ENCODE measurements at places on chromosomes 4 and X. TPM values are rescaled to one million over a fixed set of nuclear protein-coding genes. Genes with fewer than 3 reads are reported as not detected.
A peak's percentile ranks its signal among the peaks of the same experiment; 100 is the strongest.

LUZP4 gene
- not detected for total RNA-seq

PLAC1 gene
- 14.5 TPM for total RNA-seq

HPGD gene
- 148 TPM for total RNA-seq

MTMR8 gene
- total RNA-seq: 5.2 TPM

NR3C2 gene
- total RNA-seq: 19.1 TPM

CENPI gene
- 19.6 TPM for total RNA-seq

SLC4A4 gene
- 11.7 TPM for total RNA-seq

HMGN5 gene
- 4.9 TPM for total RNA-seq

CLNK gene
- total RNA-seq: 1.2 TPM

TLR10 gene
- total RNA-seq: 3.0 TPM

TENT5D gene
- total RNA-seq: not detected

DNA sequence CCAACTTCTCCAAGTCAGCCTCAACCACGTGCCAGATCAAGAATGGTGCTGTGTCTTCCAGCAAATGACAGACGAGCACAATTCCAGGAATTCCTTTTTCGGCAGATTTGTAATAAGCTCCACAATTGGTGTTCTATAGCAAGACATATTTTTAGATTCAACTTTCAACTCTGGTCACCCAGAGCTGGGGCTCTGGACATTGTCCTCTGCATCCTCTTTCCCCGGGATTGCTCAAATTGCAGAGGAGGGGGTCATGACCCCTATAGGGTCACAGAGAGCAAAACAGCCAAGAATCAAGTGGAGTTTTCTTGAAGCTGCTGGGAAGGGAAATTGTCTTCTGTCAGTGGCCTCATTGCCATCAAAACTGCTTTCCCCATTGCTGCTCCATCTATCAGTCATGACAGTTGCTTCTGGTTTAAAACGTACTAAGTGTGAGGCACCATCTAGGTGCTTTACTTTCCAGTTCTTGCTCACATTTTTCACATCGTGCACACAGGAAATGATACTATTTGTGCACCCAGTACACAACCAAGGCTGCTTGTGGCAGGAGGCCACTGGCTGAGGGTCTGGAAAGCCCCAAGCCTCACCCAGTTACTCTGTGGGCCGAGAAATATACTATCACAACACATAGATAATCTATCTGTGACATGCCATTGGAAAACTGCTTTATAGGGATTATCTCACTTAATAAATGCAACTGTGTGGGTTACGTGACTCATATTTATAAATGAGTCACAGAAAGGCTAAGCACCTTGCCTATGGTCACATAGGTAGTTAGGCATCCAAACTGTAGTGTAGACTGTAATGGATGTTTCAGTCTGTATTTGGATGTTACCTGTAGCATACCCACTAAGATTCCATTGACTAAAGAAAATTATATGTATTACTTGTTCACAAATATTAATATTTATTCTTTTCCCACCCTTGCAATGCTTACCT is 91.7 kb upstream of the PHOX2B start:
- no peak for DNase-seq

- peak; percentile 40 for DNase-seq
Measured at GRCh38 chr4:112938461-112939058, 110.9 kb upstream of the ANK2 start.

DNA sequence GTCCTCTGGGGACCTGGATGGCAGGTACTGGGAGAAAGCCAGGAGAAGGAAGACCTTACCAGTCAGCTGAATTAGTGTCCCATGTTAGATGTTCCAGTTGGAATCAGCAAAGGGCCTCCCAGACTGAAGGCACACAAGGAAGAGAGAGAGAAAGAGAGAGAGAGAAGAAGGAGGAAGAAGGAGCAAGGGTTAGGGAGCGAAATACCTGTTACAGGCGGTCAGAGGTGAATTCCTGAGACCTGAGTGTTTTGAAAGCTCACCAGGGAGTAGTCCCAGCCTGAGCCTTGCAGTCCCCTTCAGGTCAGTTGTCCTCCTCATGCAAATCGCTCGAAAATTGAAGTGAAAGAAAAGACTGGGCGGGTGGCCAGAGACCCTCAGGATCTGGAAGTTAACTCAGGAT is 60.3 kb downstream of the USP11 start:
- no peak for DNase-seq

- DNase-seq: no peak
Measured at GRCh38 chrX:7133050-7133440, 14.5 kb upstream of the STS start.

GRCh38 chr4:87103691-87104187 is 116.7 kb downstream of the KLHL8 start:
- DNase-seq: peak; percentile 20

DNA sequence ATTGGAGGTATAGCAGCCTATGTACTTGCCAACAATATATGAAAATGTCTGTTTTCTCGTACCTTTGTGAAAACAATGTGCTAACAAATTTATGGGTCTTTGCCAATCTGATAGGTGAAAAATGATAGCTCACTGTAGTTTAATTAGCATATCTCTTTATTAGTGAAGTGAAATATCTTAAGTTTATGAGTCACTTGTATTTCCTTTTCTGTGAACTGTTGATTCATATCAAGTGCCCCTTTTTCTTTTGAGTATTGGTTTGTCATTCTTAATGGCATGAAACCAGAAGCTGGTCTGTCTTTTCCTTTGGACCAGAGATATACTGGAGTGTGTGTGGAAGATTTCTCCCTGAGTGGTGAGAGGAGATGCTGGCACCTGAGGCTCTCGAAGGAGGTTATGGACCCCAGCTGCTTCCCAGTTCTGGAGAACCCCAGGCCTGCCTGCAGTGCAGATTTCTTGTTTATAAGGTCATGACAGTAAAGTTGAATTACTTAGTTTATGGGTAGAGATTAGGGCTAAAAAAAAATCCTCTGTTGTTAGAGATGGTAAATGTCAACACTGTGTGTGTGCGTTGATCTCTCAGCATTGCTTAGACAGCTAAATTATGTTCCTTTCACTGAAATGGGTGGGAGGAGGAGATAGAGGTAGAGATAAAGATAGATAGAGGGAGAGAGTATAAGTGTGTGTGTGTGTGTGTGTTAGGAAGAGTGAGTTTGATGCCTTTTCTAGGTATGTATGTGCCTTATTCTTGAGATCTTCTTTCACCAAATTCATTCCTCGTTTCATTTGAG is 89.9 kb downstream of the REPS2 start:
- DNase-seq: no peak

GRCh38 chrX:20513185-20513584 is 246.5 kb upstream of the RPS6KA3 start:
- no peak for DNase-seq

DNA sequence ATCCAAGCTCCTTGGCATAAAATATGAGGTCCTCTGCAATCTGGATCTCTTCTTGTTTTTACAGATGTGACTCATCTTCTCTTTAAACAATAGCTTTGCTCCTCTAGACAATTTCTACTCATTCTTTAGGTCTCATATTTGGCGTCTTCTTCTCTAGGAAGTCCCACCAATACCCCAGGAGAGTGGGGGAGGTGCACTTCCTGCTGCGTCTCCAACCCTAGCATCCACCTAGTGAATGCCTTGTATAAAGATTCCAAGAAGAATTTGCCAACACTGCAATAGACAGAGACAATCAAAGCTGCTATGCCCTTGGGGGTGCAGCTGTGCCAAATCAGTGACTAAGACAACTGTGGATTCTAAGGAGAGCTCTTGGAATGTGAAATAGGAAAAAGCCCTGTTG is 45.7 kb upstream of the SLC10A7 start:
- no peak for DNase-seq

- DNase-seq: no peak
Measured at GRCh38 chrX:30151964-30152363, 63.4 kb upstream of the MAGEB2 start.

- DNase-seq: peak; percentile 32
Measured at GRCh38 chr4:183588169-183588675, 70.8 kb downstream of the RWDD4 start.

GRCh38 chr4:169024762-169025161 is 14.7 kb upstream of the CBR4 start:
- no peak for DNase-seq

GRCh38 chrX:25004485-25005032 is 11.2 kb downstream of the ARX start:
- DNase-seq: no peak

DNA sequence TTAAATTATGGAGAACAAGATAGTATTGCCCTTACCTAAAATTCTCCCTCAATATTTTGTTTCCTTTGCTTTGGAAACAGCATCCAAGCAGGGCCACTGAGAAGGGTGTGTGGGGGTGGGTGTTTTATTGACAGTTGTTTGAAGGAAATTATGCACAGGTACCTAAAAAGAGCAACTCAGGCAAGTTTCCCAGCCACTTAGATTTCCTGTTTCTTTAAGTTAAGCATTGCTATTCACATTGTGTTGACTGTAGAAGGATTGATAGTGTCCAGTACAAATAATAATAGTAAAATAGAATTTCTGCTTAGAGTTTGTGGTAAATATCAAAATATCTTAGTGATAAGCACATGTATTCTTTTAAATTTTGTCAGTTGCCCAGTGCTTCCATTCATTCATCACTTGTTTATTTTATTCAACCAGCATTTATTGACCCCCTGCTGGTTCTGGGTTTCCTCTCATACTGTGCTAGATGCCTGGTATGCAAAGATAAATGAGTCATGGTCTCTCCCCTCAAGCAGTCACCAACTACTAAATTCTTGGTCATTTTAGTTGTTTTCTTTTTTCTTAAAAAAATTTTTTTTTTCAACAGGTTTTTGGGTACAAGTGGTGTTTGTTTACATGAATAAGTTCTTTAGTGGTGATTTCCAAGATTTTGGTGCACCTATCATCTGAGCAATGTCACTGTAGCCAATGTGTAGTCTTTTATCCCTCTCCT is 50.0 kb downstream of the GALNT7 start:
- no peak for DNase-seq

GRCh38 chr4:77861495-77861894 is 1.1 kb upstream of the MRPL1 start:
- no peak for DNase-seq

GRCh38 chrX:1397441-1398270 is 5.7 kb upstream of the SLC25A6 start:
- DNase-seq: no peak

- DNase-seq: no peak
Measured at GRCh38 chr4:122775987-122776836, 43.7 kb downstream of the BBS12 start.

GRCh38 chr4:140353786-140354185 is 19.7 kb upstream of the SCOC start:
- DNase-seq: peak; percentile 33

DNA sequence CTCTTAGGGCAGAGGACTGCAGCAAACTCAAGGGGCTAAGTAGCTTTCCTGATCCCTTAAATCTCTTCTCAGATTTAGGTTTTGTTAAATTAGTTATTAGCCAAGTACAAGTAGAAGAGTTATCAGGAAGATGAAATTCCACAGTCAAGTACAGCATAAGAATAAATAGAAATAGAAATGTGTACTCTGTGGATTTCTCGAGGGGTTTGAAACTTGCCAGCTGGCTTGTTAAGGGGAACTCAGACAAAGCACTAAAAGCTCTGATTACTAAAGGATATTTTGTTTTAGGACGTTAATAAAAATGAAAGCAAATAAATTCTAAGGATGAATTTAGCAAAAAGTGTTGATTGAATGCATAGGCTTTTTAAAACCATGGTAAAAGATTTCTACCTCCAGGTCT is 654.6 kb downstream of the RAPGEF2 start:
- no peak for DNase-seq

- DNase-seq: peak; percentile 54
Measured at GRCh38 chr4:10664408-10664807, 20.2 kb downstream of the CLNK start.

- no peak for DNase-seq
Measured at GRCh38 chrX:15834827-15835595, 19.6 kb downstream of the AP1S2 start.

DNA sequence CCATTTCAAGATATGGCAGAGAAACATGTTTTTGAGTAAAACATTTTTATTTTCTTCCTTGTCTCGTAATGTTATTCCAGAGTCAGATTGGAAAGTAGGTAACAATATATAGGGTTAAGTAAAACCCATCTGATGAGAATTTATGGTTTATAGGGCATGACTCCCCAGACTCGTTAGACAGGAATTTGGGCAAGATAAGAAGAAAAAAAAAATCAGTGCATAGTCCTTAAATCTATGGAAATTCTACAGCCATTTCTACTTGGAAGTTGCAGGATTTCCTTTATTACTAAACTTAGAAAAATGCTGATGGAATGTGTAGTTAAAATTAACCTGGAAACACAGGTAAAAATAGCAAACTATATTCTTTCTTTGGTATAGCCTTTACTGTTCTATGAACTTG is 366.1 kb upstream of the MAGEB16 start:
- DNase-seq: no peak

DNA sequence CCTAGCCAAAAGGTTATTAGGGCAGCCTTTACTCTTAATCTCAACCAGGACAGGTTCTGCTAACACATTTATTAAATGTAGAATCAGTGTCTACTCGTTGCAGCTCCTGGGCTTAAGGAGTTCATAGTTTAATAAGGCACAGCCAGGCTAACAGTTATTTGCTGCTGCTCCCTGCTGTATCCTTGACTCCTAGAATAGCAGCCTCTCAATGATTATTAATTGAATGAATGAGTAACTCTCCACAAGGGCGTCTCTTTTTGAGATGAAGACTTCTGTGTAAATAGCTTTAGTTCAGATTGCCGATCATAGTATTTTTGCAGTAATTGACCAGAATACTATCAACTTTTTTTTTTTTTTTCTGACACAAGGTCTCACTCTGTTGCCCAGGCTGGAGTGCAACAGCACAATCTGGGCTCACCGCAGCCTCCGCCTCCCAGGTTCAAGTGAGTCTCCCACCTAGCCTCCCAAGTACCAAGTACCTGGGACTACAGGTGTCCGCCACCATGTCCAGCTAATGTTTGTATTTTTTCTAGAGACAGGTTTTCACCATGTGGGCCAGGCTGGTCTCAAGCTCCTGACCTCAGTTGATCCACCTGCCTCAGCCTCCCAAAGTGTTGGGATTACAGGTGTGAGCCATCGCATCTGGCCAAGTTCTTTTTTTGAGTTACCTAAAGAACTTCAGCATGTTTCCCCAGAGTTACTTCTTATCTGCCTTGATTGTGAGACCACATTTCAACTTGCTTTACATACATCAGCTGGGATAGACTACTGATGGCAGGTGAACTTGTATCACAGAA is 2.9 kb downstream of the UGDH start:
- DNase-seq: no peak

DNA sequence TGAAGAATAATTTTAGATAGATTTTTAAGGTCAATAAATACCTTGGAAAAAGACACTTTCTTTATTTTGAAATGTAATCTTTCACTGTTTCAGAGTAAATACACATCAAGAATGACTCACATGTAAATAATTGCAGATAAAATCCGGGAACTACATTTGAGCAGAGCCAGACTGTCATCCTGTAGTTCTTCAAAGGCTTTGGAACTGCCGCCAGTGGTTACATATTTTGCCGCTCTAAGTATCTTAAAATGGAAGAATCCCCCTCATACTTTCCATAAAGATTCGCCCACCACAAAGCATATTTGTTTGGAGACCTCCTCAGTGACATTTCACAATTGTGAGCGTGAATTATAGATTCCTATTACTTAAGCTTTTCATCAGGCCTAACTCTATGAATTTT is 607.8 kb upstream of the ZFP42 start:
- DNase-seq: no peak

- no peak for DNase-seq
Measured at GRCh38 chrX:2502668-2503519, 2.1 kb upstream of the DHRSX start.

Data from urinary bladder (tissue), 4 donors.